ENCODE measurements at places on chromosomes 7 and 10.
A peak's percentile ranks its signal among the peaks of the same experiment; 100 is the strongest.

DNA sequence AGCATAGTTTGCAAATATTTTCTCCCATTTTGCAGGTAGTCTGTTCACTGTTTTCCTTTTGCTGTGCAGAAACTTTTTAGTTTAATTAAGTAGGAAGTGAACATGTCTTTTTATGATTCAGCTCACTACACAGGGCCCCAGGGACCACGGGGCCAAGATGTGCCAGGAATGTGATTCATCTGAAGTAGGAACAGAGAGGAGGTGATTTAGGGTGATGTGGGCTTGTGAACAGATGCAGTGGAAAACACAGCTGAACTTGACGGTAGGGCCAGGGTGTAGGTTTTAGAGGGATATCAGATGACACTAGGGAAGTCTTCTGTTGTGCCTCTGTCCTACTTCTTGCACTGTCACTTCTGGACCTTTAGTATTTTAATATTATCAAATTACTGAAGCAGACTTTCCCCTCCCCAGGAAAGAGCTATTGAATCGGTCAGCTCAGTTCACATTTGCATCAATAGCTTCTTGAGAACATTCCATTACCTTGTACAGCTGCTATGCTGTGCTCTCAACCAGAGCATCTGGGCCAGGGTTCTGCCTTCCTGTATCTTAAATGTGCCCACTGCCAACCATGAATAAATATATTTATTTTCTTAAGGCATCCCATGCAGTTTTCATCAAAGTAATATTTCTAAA, 96.9 kb downstream of the OSBPL3 start:
- peak; percentile 89 for DNase-seq

GRCh38 chr10:113780681-113781250, 29.3 kb downstream of the PLEKHS1 start:
- DNase-seq = no peak

DNA sequence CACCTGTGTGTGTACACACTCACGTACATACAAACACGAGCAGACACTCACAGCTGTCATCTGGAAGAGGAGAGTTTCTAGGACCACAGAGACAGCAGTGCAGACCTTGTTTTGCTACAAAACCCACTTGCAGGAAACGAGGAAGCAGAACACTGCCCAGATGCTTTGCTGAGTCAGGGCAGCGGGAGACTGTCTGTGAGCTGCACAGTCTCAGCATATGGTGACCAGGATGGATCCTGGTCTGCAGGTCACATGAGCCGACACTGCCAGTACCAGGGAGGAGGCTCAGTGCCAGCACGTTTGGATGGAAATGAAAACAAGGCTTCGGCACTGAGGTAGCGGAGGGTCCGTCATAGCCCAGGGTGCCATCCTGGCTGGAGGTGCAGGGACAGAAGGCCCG, 117.6 kb upstream of the DPP6 start:
- DNase-seq = no peak

DNA sequence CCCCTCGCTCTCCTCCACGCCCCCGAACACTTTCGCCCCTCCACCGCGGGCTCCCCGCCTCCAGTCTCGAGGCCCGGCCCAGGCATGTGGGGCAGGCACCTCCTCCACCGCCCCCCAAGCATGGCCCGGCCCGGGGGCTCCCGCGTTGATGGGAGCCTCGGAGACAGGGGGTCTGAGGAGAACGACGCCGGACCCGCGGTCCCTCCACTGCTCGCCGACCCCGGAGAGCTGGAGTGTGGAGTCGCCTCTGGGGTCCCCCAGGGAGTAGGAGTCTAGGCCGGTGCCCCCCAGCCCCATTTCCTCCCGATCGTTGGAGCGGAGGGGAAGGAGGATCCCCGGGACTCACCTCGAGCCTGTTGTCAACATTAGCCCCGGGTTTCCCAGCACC, 206 bp downstream of the UPF2 start:
- peak; percentile 23 for DNase-seq

DNA sequence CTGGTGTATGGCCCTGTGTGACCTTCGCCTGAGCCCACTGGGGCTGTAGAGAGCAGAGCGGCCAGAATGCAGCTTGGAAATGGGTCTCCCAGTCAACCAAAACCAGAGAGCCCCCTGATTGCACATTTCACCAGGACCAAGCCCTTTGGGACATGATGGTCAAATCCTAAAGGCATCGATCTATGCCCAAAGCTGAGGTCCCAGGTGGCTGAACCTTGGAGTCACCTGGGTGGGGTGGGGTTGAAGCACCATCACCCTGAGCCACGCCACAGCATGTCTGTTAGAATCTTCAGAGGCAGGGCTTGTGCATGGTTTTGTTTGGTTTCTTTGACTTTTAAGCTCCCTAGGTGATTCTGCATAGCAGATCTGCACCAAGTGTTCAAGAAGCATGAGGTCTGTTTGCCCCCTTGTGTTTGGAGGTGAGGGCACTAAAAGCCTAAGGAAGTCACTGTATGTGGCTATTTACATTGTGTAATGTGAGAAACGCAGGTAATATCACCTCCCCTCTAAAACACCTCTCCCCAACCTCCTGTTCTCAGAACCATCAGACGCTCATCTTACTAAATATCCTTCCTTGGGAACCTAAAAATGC, 9.6 kb downstream of the PKD1L1 start:
- DNase-seq = no peak

DNA sequence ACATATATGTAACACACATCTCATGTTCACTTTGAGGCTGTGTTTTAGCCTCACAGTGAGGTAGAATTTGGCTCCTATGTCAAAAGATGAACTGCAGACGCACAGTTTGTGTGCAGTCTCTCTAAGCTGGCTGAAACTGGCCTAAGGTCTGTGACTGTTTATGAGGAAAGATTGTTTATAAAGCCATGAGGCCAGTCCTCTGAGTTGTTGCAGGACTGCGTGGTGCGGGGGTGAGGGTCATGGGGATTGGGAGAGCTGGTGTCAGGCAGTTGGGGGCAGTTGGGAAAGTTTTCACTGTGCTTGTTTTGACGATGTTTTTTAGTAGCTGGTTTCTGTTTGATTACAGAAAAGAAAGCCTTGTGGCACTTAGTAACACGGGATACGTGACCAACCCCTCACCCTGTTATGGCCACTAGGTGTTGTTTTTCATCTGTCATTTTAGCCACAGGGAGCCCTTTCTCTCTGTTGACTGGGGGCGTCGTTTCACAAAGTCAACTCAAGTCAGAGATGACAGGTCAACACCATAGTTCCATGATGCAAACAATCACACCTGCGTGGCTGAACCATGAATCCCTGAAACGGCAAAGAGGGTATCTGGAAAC, 310.9 kb downstream of the CCDC3 start:
- DNase-seq = no peak

DNA sequence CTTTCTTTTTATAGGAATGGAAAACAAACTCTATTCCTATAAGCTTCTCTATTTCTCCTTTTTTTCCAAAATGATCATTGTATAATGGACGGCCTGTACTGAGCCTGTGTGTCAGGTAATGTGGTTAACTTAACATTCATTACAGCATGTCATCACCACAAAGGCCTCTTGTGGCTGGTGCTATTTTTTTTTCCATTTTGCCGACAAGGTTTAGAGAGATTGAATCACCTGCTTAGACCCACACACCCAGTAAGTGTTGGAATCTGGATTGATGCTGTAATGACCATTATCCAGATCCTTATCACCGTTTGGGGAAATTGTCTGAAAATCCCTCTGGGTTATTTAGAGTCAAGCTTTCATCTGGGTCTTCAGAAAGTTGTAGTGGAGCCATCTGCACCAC, 18.5 kb downstream of the AKR1B15 start:
- DNase-seq = no peak

DNA sequence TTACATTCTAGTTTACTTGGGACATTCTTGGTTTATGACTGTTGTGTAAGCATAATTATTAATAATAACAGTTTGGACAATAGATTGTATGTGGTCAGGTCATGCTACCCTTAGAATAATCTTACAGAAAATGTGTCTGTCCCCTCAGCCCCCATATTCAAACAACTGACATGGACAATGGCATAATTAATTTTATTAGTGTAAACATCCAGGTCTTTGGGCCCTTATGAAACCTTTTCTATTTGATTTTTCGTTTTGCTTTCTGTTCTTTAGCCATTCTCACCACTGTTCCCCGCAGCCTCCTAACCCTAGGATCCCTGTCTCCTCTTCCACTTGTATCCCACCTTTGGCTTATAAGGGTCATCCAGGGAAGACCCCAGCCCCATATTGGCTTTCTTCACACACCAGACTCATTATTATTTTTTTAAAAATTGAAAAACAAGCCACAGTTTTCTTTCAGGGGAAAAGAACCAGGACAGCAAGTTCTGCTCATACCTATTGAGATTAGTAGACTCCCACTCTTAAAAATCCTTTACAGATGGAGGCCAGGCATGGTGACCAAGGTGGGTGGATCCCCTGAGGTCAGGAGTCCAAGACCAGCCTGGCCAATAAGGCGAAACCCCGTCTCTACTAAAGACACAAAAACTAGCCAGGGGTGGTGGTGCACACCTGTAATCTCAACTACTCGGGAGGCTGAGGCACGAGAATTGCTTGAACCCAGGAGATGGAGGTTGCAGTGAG, 11.5 kb downstream of the VIM start:
- DNase-seq = no peak

DNA sequence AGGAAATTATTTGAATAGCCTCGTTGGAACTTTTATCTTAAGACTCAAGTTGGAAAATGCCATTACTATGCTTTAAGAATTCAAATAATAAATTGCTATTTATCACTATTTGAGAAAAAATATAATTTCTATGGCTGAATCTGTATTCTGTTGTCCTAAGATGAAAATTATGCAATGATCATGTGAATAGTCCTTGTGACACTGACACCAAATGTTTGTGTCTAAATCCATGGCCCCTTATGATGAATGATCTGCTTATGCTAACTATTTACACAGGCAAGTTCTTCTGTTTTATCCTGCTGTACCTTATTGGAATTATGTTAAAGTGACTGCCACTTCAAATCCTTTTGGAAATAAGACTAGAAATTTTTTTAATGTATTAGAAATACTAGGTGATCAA, 208.7 kb downstream of the DOCK4 start:
- DNase-seq = no peak
